HT-29 (cell line): ENCODE measurements at places on chromosomes 2 and 18.
A peak's percentile ranks its signal among the peaks of the same experiment; 100 is the strongest.

DNA sequence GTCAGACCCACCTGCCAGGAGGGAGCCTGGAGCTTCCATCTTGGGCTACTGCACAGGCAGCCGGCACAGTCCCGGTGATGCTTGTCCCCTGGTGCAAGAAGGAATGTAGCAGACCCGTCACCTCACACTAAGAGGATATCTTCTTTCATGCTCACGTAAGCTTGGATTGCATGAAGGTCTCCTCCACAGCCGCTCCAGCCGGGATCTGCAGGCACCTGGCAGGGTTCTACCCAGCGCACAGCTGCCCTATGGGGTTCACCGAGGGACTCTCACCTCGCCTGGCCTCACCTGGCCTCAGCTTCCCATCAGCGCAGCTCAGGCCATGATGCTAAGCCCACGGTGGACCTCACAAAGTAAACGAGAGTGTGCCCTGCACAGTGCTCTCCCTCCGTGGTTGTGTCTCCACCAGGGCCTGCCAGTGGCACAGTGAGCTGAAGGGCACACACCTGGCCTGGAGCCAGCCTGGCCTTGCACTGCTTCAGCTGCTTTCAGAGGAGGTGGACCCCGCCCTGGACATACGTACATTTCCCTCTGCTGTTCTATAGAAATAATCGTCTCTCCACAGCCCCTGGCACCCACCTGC is 239.1 kb downstream of the SEPTIN10 start:
- no peak for DNase-seq

GRCh38 chr2:5617796-5618195 is 74.4 kb upstream of the SOX11 start:
- no peak for DNase-seq

- no peak for DNase-seq
Observed at GRCh38 chr2:48607307-48608014, 10.2 kb upstream of the GTF2A1L start.

GRCh38 chr18:31996007-31996406 is 22.6 kb upstream of the RNF125 start:
- no peak for DNase-seq

- peak; percentile 63 for DNase-seq
Observed at GRCh38 chr2:224268441-224268840, 133.5 kb downstream of the FAM124B start.

DNA sequence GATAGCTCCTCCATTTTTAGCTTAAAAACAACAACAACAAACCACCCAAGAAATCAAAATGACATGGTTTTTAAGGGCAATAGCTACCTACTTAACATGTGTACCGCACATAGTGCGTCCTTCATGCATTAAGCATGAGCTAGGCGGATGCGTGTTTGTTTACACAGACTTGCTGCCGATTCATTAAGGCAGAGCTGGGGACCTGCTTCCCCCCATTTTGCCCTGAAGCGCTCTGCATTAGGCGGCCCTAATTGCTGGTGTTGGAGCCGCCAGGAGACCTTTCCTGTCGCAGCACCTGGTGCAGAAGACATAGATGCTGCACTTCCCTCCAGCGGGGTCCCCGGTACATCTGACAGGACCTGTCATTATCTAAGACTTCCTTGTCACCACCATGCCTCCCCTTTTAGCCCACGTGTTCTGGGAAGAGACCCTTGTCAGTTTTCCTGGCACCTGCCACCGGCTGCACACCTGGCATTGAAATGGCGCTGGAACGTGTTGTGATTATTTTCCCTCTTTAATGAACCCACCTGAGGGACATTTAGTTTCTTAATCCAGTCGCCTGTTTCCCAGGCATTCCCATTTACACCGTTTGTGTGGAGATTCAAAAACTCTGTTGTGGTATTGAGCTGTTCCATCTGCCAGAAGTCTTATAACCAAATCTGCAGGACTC is 261.1 kb upstream of the RAB12 start:
- DNase-seq: no peak

DNA sequence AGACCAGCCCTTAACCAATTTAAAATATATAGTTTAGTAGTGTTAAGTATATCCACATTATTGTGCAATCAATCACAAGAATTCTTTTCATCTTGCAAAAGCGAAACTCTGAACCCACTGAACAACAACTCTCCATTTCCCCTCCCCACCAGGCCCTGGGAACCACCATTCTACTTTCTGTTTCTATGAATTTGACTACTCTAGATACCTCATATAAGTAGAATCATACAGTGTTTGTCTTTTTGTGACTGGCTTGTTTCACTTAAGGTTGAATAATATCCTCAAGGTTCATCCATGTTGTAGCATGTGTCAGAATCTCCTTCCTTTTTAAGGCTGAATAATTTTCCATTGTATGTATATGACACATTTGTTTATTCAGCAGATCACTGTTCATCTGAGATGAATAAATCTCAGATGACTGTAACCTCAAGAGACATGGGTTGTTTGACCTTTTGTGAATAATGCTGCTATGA is 8.1 kb upstream of the SOS1 start:
- no peak for DNase-seq

GRCh38 chr2:38243186-38243880 is 133.7 kb downstream of the ATL2 start:
- no peak for DNase-seq

- DNase-seq: no peak
Observed at GRCh38 chr2:34419856-34420255, 820.8 kb upstream of the FAM98A start.

GRCh38 chr2:239266434-239266766 is 134.4 kb downstream of the HDAC4 start:
- no peak for DNase-seq
